ENCODE measurements at places on chromosomes 12 and 14.

- no peak for DNase-seq
Measured at GRCh38 chr12:113795445-113795844, 170.7 kb downstream of the RBM19 start.

DNA sequence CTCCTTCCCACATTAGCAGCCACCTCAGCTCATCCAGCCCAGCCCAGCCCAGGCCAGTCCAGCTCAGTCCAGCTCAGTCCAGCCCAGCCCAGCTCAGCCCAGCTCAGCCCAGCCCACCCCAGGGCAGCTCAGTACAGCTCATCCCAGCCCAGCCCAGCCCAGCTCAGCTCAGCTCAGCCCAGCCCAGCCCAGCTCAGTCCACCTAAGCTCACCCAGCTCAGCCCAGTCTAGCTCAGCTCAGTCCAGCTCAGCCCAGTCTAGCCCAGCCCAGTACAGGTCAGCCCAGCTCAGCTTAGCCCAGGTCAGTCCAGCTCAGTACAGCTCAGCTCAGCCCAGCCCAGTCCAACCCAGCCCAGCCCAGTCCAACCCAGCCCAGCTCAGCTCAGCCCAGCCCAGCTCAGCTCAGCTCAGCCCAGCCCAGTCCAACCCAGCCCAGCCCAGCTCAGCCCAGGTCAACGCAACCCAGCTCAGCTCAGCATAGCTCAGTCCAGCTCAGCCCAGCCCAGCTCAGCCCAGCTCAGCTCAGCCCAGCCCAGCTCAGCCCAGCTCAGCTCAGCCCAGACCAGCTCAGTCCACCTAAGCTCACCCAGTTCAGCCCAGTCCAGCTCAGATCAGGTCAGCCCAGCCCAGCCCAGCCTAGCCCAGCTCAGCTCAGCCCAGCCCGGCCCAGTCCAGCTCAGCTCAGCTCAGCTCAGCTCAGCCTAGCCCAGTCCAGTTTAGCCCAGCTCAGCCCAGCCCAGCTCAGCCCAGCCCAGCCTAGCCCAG is 63.0 kb downstream of the TMEM121 start:
- DNase-seq = no peak

- no peak for DNase-seq
Measured at GRCh38 chr14:101853455-101854018, 92.0 kb downstream of the PPP2R5C start.

- no peak for DNase-seq
Measured at GRCh38 chr12:127925971-127926370, 341.0 kb upstream of the TMEM132C start.

- DNase-seq = no peak
Measured at GRCh38 chr12:9449181-9449580, 158.5 kb downstream of the KLRB1 start.
